Cardiac septum (tissue), 1 donor: ENCODE measurements at places on chromosomes 6 and 20. TPM values are rescaled to one million over a fixed set of nuclear protein-coding genes. Genes with fewer than 3 reads are reported as not detected.

ADGRG6 gene
- total RNA-seq: 2.3 TPM

TMEM217 gene
- total RNA-seq: 1.0 TPM

RBM24 gene
- total RNA-seq: 221 TPM

C6orf15 gene
- not detected for total RNA-seq

ADIG gene
- not detected for total RNA-seq

AFDN gene
- 67.1 TPM for total RNA-seq

CNR1 gene
- 2.9 TPM for total RNA-seq

TFAP2D gene
- not detected for total RNA-seq

SASH1 gene
- 20.5 TPM for total RNA-seq

SEMG1 gene
- total RNA-seq: not detected

CASS4 gene
- 0.30 TPM for total RNA-seq

HLA-DRA gene
- total RNA-seq: 94.0 TPM

CLVS2 gene
- not detected for total RNA-seq

APOM gene
- 1.4 TPM for total RNA-seq

CTCFL gene
- not detected for total RNA-seq
